Naive B cell (primary cell): ENCODE measurements at places on chromosomes 12 and 14.

DNA sequence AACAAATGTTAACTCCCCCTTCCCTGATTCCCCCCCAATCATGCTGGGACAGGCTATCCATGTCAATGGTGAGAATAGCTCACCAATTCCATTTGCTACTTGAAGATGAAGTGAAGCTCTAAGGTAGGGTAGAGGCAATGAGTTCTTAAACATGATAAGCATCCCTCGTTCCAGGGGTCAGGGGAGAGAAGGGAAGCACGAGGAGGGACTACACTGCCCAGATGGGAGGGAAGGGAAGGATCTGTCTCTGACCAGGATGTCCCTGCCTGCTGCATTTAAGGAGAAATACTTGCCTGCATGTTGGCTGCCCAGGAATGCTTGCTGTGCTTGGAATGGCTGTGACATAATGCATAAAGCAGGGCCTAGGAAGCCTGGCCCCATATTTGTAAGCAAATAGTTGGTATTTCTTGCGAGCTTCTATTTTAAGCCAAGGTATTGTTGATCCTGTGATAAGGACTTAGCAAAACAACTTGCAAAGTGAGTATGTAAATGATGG lies 155.1 kb downstream of the CEP83 start:
- no peak for DNase-seq

DNA sequence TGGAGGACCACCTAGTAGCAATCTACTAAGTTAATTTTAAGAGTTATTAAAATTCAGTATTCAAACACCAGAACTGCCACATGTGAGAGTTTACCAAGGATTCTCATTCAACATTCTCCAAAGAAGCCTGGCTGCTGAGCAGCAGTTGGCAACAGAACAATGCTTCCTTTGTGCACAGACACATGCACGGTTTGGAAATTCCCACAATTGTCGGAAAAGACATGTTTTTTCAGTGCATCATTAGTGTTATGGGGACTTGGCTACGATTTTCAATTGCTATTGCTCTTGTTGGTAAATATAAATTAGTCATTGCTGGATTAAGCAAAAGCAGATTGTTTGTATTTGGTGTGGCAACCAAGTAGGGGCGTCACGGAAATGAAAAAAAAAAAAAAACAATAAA lies 22.2 kb downstream of the ST8SIA1 start:
- no peak for DNase-seq

- DNase-seq, result no peak
These were observed 245.6 kb upstream of the SOX5 start for GRCh38 chr12:24195063-24195462.

DNA sequence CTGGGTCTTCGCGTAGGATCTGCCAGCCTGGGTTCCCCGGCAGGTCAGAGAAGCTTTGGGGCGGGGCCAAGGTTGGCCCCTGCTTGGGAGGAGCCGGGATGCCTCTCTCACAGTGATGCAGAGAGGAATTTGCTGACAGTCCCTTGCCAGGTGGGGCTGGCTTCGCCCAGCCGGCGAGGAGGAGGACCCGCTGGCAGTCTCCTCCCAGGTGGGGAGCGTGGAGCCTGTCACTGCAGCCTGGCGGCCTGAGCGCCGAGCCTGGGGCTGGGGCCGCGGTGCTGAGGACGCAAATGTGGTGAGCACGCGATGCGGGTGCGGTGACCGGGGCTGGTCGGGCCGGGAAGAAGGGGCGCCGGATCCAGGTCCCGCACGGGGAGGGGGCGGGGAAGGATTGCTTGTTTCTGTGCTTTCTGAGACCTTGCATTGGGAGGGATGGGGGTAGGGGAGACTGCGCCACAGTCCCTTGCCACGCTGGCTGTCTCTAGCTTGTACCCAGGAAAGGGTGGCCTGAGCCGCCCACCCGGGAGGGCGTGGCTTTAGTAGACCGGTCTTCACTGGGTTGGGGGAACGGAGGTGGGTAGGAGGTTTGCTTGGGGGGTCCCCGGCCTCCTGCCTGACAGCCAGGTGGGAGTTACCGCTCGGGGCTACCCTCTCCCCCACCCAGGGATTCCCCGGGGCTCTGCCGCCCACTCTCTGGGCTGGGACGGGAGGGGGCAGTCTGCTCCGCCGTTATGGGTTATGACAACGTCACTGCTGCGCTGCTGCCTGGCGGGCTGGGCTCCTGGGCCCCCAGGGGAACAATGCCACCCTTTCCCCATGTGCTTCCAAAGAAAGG lies at the start of gene TMEM63C:
Gene TMEM63C (plus strand): TSS at position 196 of the 835 bp plus-strand sequence. CDS start 37,016 bp downstream, outside the sequence.
- DNase-seq, result peak; percentile 39

DNA sequence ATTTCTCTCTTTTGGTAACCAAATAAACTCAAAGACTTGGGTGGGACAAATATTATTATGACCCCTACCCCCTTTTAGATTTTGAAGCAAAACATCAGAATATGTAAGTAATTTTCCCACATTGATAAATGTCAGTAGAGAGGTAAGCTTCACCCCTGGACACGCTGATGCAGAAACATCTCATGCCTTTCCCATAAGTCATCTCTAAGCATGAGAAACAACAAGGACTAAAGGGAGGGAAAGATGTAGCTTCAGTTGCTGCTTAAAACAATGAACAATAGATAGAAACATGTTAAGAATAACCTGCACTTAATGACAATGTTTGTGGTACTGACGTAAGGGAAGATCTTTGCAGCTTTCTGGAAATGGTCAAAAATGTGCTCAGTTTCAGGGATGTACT lies 56.3 kb upstream of the SLC8A3 start:
- DNase-seq, result no peak

DNA sequence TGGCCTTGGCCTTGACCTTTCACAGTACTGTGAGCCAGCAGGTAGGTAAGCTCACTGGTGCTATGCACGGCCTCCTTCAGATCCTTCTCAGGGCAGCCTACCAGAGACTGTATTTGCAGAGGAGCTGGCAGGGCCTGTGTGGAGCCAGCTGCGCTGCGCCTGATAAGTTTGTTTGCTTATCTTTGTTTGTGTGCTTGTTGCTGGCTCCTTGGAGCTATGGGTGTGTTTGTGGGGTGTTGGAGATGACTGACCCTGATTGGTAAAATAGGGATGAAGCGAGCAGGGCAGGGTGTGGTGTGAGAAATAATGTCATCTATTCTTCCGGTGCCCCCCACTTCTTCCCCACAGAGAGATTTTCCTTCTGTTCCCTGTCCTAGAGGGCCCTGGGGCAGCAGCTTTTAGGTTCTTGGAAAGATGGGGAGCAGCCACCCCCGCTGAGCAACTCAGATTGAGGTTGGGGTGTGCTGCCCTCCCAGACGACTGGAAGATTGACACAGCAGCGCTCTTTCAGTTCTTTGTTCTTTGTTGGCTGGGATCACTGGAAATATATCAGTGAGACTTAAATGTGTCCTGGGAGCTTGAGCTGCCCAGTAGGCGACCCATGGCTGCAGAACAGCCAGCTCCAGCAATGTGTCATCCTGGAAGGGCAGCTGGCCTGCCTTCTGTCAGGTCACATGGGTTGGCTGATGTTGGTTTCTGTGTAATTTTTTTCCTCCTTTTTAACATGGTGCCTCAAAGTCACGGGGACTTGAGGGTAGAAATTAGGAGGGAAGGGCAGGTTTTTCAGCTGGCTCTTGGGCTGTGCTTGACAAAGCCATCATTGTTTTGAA lies 19.6 kb downstream of the MLXIP start:
- no peak for DNase-seq

DNA sequence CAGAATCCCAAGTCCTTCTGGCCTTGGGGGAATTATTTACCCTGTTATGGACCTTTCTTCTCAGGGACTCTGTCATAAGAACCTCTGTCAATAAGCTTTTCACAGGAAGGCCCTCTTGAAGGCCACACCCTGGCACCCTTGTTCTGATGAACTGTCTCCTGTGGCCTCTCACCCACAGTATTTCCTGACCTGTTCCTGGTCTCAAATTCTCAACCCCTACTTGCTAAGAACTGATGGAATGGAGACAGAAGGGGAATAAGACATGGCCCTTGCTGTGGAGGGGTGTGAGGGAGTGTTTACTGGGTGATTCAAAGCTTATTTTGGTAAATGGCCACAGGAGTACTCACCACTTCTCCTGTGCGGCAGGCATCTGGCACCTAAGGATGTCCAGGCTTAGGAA lies 1082.9 kb downstream of the BCL11B start:
- no peak for DNase-seq

DNA sequence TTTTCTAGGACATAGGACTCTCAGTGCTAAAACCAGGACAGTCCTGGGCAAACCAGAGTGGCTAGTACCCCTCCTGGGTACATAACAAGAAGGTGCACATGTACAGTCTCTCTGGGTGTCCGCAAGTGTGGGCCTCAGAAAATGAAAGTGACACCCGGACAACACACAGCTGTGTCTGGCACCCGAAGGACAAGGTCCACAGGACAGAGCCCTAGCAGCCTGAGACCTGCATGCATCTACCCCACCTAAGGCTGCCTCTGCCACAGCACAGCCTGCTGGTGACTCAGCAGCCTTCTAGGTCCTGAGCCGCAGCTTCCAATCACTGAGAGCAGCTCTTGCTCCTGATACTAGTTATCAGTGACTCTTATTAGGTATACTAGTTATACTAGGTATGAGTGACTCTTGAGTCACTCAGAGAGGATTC lies 784.1 kb upstream of the TBX3 start:
- no peak for DNase-seq

GRCh38 chr14:77243853-77244252 lies 27.2 kb downstream of the NGB start:
- DNase-seq, result peak; percentile 79

DNA sequence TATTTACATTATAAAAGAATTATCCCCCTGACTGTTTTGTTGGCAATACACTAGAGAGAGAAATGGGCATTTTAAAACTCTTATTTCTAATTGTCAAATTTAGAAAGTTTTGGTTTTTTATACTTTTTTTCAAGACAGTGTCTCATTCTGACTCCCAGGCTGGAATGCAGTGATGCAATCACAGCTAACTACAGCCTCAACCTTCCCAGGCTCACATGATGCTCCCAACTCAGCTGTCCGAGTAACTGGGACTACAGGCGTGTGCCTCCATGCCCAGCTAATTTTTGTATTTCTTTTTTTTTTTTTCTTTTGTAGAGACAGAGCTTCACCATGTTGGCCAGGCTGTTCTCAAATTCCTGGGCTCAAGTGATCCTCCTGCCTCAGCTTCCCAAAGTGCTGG lies 8.3 kb upstream of the OR11H6 start:
- DNase-seq, result no peak

DNA sequence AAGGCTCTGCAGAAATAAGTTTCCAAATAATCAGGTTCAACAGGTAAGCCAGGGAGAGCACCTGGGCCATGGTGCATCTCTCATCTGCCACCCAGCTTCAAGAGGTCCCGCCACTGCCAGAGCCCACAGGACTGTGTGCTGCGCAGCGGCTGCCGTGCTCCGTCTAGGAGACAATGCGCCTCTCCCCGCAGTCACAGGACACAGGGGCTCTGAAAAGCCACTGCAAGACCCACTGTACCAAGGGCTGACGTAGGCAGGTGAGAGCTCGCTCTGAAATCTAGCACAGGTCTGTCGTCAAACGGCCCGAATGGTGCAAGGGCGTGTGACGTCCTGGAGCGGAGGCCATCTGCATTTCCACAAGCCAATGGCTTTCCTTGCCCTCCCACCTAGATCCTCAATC lies 201.1 kb downstream of the CALM1 start:
- DNase-seq, result no peak

DNA sequence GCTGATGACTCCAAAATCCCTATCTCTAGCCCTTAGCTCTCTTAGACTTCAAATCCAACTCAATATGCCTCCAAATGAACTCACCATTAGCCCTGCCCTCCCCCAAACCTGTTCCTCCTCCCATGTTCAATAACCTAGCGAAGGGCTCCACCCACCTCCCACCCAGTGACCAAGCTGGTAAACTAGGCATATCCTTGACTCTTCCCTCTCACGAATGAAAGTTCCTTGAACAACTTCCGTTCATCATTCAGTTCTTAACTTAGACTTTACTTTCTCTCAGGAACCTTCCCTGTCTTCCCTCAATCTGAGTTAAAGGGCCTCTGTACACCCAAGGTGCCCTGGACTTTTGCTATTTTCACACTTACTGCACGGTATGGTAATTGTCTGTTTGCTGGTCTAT lies 1.9 kb upstream of the KLHDC1 start:
- no peak for DNase-seq

DNA sequence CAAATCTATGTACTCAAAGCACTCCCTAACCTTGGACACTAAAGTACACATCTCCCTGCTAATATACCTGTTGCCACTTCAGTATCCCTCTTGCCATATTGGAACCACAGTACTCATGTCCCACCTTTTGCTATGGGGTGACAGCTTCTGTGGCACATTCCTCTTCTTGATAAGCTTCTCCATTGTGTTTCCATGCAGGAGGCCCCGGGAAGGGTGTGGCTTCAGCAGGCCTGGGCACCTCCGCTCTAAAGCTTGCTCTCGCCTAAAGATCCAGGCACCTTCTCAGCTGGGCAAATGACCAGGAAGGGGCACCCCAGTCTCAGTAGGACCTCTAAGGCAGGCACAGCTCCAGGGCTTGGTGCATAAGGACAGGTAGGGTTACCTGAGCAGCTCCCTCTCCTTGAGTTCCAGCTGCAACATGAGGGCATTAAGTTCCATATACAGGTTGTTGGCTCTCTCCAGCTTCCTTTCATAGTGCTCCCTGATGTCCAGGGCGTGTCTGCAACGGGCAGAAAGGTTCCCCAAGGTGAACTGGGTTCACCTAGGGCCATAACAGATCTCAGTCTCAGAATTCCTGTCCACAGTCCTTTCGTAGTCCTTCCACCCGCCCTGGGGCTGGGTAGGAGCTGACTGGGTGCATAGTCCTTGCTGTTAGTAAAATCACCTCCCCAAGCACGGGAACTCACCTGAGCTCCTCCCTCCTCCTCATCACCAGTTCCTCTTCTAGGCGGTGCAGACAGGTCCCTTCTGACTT lies 15.9 kb downstream of the MAP3K12 start:
- no peak for DNase-seq

GRCh38 chr14:50000380-50001150 lies 107.7 kb downstream of the ARF6 start:
- peak; percentile 32 for DNase-seq

DNA sequence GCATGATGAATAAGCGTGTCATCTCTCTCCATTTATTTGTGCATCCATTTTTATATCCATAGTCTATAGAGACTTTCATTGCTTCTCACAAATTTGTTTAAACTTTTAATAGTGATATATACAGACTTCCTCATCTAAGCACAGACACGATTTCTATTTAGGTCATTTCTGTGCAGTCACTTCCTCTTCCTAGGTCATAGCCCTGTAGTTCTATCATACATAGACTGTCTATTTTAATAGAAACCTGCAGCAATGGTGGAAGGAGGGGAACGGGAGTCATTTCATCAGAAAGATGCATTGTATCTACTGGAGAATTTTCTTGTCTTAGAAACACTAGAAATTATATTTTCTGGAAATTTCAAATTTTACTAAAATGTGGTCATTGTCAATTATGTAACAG lies 133.4 kb upstream of the FGD4 start:
- peak; percentile 62 for DNase-seq

DNA sequence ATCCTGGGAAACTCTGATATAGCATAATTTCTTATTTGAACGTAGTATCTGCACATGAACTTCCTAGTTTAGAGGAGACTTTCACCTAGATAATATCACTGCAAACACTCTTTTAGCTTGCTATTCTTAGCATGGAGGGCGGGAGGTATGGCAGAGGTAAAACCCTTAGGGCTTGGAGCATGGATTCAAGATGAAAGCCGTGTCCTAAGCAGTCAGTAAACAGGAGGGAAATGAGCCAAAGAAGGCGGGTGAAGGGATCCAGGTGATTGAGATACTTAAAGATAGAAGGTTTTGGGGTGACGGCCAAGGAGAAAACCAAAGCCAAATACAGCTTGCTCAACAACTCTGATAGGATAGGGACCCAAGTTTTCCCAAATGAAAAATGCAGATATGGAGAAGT lies 107.1 kb upstream of the BCAT1 start:
- no peak for DNase-seq
